Fibroblast of skin of right quadriceps (primary cell): ENCODE measurements at places on chromosomes 3 and 15.

DNA sequence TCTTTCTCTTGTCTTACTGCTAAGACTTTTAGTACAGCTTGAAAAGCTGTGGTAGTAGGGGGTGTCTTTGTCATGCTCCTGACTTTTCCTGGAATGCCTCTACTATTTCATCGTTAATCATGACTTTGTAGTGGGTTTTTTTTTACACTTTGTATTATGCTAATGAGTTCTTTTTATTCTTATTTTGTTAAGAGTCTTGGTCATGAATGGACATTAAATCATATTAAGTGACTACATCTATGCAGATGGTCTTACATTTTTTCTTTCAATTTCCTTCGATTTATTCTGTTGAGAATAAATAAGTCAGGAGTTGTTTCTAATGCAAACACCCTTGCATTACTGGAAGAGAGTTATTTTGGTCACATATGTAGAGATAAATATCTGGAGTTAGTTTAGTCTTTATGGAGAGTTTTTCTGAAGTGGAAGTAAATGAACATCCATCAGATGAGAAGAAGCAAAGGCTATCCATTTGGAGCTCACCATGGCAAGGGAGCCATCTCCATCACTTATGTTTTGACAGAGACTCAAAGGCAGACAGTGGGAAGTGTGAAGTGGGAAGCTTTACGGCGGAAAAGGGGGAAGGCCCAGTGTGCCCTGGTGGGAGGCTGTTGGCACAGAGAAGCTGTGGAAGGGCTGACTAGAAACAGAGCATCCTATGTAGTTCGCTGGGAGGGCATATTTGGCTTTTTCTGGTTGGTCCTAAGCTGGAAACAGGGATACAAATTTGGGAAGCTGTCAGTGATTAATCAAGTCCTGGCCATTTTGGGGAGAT is 73.1 kb upstream of the PRR23E start:
- no peak for DNase-seq

DNA sequence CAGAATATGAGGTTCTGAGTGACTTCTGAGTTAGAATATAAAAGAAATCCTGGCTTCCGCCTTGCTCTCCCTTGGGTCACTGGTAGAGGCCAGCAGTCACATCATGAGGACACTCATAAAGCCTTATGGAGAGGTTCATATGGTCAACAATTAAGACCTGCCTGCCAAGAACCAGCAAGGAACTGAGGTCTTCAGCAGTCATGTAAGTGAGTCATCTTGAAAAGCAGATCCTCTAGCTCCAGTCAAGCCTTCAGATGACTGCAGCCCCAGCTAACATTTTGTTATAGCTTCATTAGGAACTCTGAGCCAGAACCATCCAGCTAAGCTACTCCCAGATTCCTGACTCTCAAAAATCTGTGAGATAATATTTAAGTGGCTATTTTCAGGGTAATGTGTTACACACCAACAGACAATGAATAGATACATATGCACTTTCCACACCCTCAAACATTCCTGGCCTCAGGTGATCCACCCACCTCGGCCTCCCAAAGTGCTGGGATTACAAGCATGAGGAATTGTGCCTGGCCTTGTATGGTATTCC is 447.2 kb downstream of the SHQ1 start:
- no peak for DNase-seq

GRCh38 chr3:9066141-9066540 is 102.9 kb upstream of the RAD18 start:
- peak; percentile 12 for DNase-seq

DNA sequence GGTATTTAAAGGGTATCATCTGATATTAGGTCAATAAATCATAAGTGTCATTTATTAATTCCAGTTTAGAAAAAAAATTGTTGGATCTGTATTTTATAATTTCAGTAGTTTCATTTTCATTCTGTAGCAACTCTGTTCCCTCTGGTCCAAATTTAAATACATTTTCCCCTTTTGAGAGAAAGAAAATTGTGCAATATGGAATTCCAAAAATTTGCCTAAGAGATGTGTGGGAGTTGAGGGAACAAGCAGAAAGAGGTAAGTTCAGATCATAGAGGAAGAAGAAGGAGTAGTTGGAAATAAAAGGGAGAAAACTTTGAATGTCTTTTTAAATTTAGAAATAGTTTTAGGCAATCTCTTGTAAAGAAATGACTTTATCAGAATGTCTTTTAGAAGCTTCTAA is 48.9 kb upstream of the MME start:
- peak; percentile 72 for DNase-seq
